NCI-H146 (cell line): ENCODE measurements at places on chromosomes 13 and 19.

GRCh38 chr13:111061358-111062045, 53.6 kb upstream of the ARHGEF7 start:
- no peak for DNase-seq

DNA sequence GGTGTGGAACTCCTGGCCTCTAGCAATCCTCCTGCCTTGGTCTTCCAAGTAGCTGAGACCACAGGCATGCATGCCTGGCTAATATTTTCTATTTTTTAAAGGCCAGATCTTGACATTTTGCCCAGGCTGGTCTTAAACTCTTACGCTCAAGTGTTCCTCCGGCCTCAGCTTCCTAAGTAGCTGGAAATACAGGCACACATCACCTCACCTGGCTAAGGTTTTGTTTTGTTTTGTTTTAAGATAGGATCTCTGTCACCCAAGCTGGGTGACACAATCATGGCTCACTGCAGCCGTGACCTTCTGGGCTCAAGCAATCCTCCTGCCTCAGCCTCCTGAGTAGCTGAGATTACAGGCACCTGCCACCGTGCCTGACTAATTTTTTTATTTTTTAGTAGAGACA, 5.5 kb upstream of the RLN3 start:
- DNase-seq = no peak

- peak; percentile 67 for DNase-seq
Observed at GRCh38 chr19:664913-665443, 2.0 kb upstream of the RNF126 start.

- DNase-seq = no peak
Observed at GRCh38 chr13:109203587-109203986, 574.2 kb downstream of the MYO16 start.

DNA sequence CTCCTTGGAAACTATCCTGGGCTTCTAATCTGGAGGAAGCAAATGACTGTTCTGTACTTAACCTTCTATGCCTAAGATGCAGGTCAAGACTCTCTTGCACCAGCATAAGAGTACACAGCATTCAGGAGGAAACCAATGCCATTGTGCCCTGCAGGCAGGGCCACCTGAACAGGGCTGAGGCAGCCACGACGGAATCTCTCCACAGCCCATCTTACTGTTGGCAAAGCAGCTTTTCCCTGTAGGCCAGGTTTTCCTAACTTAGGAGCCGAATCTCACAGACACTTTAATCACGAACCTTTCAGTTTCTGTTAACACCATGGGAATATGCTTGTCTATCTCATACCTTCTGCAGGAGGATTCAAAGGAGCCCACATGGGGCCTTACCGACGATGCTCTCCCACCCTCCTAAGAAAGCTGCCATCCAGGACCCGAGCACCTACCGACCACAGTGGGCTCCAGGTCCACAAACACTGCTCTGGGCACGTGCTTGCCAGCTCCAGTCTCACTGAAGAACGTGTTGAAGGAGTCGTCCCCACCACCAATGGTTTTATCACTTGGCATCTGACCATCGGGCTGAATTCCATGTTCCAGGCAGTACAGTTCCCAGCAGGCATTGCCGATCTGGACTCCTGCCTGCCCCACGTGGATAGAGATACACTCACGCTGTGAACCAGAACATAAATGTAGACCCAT, 2.6 kb downstream of the TUBA3C start:
- no peak for DNase-seq

DNA sequence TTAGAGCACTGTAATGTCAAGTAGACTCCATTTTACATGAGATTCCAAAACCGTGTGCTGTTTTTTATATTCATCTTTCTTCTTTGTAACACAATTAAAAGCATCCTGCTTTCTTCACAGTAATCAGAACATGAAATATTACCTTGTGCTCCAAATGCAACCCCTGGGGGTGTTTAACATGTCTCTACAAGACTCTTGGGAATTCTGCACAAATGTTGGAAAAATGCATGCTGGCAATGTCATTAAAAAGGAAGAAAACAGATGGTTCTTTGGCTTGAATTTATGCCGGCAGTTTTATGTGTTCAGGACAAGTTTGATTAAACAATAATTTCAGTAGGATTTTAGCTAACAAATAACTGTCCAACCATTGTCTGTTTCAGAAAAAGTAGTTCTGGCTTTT, 159.1 kb downstream of the LIG4 start:
- no peak for DNase-seq

GRCh38 chr19:7506385-7507328, 9.2 kb upstream of the ZNF358 start:
- DNase-seq = peak; percentile 90

DNA sequence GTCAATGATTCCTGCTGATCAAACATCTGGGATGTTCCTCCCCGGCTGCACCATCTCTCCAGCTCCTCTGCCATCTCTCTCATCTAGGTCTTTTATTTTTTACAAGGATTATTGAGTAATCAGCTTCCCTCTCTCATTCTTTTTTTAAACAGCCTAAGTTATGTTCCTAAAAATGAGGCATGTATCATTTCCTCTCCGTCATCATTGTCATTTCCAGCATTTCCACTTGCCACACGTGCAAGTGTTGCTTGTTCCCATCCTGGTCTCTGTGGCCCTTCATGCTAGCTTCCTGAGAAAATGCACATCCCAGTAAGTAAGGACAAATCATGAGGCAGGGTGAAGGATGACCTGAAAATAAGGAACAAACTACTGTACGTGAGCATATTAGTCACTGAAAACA, 102.7 kb upstream of the POSTN start:
- DNase-seq = no peak

DNA sequence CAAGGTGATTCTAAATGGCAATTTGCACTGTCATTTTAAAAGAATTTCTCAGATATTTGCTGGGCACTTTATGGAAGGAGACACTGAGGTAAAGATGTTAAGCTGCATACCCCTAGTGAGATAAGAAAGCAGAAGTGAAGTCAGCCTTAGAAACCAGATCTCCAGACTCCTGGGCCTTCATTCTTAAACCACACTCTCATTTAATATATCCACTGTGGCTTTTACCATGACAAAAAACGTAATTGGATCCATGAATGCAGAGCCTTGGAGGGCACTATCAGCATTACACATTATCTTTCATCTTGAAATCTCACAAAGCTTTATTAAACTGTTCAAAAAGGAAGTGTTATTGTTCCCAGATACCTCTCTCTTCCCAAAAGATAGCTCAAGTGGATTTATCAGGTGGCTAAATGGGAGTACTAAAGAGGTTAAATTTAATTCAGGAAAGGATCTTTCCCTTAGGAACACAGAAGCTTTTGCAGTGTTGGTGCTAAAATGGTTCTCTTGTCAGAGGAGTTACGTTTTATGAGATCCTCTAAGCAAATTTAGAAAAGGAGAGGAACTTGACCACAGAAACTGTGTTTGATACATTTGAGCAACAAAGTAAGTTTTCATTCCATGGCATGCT, 1060.4 kb downstream of the EFNB2 start:
- no peak for DNase-seq

DNA sequence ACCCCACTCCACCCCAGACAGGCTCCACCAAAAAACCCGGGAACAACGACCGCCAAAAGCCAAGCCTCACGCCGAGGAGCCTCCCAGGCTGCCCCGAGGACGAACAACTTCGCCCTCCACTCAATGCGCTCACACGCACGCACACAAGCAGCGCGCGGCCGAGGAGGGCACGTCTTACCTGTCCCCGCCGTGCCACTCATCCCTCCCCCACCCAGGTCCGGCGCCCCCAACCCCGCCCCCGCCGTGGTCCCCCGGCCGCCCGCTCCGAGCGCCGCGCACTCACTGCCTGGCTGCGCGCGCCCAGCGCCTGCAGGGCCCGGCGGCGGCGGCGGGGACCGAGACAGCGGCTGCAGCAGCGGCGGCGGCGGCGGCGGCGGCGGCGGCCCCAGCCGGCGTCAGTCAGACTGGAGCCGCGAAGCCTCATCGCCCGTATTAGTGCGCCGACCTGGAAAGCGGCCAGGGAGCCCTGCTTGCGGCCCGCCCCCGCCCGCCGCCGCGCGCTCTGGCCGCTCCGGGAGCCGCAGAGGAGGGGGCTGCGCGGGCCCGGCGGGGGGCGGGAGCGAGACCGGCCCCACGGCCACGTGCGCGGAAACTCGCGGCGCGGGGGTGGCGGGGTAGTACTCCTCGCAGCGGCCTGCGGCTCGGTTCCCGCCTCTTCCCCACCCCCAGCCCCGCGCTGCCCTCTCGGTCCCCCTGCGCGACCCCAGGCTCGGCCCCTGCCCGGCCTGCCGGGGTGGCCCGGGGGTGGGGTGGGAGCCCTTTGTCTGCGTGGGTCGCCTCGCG, at the start of gene SMAD9:
TSS of gene SMAD9 (minus strand) at position 406 of the 783 bp plus-strand sequence. CDS start 40,549 bp downstream, outside the sequence.
- peak; percentile 81 for DNase-seq

DNA sequence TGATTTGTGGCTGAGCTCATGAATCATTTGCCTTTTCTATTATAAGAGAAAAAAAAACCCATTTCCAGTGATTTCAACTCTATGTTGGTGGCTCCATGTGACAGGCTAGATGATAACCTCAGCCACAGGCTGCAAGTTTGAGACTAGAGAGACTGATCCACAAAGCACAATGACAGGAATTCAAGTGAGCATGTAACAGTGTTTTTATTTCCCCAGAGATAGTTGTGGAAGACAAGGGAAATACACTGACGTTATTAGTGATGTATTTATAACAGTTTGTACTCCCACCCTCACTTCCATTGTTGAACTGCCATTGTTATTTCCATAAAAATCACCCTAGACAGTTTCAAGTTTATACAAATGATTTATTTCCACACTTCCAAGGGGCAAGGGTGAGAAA, 27.9 kb upstream of the EDNRB start:
- no peak for DNase-seq

- peak; percentile 1 for DNase-seq
Observed at GRCh38 chr13:79710376-79710775, 229.4 kb downstream of the NDFIP2 start.

DNA sequence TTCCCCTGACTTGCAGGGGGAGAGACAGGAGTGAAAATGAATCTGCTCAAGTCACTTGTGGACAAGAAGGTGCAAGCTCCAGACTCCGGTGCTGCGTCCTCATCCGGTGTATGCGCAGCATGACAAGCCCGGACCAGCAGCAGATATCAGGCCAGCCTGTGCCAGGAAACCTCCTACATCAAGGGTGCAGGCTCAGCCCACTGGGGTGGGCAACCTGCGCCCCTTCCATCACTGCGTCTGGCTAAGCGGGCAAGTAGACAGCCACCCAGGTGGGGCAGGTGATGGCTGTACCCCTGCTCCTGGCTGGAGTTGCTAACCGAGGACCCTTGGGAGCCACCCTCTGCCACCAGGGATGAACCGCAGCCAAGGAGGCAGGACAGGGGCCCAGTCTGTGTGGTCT, 32.9 kb upstream of the SLC15A1 start:
- DNase-seq = no peak

DNA sequence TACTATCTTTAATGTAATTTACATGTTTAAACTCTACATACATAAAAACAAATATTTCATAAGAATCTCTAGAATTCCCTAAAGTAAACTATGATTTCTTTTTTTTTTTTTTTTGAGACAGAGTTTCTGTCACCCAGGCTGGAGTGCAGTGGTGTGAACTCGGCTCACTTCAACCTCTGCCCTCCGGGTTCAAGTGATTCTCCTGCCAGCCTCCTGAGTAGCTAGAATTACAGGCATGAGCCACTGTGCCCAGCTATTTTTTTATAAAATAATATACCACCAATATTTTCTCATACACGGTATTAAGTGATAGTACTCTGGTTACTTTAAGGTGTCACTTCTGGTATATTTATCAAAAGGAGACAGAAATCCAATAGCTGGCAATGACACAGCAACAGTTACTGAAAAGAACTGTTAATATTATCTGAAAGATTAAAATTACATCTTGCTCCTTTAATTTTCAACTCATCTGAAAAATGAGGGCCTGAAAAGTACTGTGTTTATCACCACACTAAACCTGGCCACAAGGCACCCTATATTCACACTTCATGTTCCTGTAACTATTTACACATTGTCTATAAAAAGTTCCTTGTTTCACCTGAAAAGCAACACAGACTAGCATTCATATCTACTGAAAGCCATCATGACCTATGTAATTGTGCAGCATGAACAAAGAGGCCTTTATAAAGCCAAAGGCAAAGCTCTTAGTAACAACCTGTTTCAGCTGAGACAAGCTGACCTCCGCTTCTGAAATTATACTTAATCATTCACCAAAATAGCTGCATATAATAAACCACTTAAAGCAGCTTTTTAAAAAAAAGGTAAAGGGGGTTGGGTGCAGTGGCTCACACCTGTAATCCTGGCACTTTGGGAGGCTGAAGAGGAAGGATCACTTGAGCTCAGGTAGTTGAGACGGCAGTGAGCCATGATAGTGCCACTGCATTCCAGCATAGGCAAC, 106.1 kb downstream of the SLC25A15 start:
- peak; percentile 80 for DNase-seq

DNA sequence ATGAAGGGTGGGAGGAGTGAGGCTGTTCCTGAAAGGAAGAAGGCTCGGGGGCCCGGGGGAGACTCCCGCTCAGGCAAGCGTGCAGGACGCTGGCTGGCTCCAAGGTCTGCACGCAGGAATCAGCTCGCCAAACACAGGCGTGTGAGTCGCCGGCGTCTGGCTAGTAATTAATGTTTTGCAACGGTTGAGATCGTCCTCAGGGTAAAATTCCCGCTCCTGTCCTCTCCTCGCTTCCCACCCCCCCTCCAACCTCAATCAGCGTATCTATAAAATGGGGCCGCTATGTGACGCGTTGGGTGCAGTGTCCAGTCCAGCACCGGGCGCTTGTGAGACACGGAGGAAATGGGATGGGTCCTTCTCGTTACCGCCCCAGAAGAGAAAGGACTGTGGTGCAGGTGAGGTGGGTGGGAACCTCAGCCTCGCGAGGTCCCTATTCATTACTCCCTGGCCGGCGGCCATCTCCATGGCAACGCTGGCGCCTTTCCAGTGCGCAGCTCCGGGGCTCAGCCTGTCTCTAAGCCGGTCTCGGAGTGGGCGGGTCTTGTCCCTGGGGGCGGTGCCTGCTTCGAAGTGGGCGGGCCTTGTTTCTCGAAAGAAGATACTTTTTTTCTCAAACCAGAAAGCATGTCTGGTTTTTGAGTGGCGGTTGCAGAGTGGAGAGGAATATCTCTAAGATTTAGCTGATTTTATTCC, 6.5 kb upstream of the ZNF579 start:
- peak; percentile 99 for DNase-seq

DNA sequence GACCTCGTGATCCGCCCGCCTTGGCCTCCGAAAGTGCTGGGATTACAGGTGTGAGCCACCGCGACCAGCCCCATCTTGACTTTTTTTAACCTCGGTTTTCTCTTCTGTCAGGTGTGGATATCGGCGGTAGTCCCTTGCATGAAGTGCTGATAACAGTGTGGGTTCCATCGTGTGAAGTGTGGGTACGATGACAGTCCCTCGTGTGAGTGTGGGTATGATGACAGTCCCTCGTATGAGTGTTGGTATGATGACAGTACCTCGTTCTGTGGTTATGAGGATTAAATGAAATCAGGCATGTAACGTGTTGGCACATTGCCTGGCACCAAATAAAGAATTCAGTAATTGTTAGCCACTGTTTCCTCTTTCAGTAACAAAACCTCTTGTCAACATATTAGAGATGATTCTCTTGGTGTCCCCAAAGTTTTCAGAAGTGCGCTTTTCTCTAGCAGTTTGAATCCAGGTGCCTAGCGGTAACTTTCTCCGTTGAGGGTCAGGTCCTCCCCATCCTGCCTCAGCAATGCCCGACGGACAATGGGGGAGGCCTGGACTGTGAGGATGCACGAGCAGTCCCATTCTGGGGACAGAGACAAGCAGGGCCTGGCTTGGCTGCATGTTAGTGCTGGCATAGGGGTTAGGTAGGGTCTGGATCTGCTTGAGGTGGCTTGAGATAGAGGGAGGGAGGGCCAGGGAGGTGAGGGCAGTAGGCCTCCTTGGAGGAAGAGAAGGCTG, 15.3 kb downstream of the GATAD2A start:
- no peak for DNase-seq
